ENCODE measurements at places on chromosomes 6 and 20.

- DNase-seq, result no peak
These were observed 33.8 kb upstream of the LRRC1 start for GRCh38 chr6:53761036-53761435.

DNA sequence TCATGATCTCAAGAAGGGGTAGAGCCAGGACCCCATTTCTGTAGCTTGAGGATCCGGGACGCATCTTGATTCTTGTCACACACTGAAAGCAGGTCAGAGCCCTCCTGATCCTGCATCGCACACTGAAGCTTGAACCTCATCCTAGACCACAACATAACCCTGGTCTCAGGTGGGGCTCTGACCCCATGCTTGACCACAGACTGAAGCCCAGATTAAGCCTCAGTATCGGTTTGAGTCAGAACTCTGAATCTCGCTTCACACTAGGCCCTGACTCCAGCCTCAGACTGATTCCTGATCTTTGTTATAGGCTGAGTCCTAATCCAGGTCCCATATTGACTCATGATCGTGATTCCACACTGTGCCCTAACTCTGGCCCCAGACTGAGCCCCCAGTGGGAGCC, 8.5 kb upstream of the RSPO4 start:
- no peak for DNase-seq

DNA sequence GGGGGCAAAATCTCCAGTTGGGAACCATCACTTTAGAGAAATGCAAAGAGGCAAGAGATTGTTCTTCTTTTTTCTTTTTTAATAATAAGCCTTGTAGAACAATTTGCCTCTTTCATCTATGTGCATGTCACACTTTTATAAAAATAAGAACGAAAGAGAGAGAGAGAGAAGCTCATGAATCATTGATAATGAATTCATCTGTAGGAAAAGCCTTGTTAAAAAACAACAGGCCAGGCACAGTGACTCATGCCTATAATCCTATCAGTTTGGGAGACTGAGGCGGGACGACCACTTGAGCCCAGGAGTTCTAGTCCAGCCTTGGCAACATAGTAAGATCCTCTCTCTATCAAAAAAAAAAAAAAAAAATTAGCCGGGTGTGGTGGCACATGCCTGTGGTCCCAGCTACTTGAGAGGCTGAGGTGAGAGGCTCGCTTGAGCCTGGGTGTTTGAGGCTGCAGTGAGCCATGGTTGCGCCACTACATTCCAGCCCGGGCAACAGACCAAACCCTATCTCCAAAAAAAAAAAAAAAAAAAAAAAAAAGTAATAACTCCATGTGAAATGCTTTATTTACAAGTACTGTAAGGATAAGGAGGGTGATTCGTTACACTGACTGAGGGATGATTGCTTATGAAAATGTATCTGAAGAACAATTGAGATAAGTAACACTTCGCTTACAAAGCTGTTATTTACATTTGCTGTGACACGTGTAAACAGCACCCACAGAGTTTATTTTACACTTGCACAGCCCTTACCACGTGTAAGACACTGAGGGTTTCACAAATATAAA, 6.0 kb downstream of the CCN5 start:
- no peak for DNase-seq

DNA sequence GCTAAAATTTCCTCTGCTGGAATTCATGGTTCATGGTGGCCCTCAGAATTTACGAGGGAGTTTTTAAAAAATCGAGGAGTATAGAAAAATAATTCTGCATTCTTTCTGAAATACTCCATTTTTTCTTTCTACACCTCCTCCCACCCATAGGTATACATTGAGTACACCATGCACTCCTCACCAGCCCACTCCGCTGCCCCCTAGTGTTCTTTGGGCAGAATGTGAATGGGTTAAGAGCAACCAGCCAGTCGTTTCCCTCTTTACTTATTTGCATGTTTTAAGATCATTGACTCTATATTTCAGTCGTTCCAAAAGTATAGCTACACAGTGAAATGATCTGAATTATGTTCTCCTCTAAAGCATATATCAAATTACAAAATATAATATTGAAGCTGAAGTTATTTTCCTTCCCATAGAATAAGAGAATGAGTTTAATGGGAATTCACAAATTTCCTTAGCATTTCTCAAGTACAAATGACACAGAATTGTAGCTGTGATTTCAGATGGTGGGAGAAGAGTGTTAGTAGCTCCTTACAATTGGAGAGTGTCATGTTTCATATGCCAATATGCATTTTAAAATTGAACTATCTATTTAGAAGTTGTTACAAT, 977.7 kb upstream of the SLC35B3 start:
- no peak for DNase-seq

Data from NCI-H1417 treated with DMSO at 0.1 percent for 48 hours (cell line).